ENCODE measurements at places on chromosomes 2 and 18.

- DNase-seq = no peak
Observed at GRCh38 chr18:44924785-44925499, 244.3 kb downstream of the SETBP1 start.

DNA sequence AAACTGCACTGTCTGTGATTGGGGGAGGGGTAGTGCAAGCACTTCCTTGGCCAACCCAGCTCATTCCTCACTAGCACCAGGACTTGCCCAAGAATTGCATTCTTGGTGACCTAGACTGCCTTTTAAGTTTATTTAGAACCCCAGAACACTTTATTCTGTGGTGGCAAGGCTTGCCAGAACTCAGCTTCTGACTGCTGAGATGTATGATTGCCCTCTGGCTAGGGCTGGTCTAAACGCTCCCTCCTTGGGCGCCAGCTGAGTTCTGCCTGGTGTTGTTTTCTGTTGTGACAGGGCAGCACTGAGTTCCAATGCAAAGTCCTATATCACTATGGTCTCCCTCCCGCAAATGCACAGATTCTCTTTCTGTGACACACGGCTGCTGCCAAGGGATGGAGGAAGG is 247.7 kb downstream of the ZNF385B start:
- no peak for DNase-seq

DNA sequence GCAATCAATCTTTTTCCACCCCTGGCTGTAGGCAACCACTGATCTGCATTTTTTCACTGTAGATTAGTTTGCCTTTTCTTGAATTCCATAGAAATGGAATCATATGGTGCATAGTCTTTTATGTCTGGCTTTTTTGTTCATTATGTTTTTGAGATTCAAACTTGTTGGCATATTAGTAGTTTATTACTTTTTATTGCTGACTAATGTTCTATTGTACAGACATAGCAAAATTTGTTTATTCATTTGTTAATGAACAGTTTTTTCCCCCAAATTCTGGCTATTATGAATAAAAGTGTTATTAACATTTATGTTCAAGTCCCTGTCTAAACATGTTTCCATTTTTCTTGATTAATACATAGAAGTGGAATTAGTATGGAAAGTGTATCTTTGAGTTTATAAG is 21.4 kb upstream of the WDSUB1 start:
- DNase-seq = no peak

DNA sequence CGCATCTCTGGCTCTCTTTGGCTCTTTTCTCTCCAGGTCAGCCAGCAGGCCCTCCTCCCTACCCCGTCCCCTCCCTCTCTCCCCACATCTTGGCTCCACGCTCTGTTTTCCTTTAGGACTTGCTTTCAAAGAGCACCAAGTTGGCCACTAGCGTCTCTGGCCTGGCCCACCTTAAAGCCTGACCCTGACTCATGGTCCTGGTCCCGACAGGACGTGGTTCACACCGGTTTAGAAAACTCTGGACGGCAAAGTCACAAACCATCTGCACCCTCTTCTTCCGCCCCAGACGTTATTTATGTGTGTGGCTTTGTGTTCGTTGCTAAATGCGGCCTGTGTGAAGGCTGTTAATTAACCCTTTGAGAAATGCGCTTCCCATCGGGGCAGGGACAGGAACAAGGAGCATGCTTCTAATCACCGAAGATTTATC is 169.0 kb upstream of the HAAO start:
- no peak for DNase-seq

- no peak for DNase-seq
Observed at GRCh38 chr2:184646593-184646992, 48.3 kb downstream of the ZNF804A start.

DNA sequence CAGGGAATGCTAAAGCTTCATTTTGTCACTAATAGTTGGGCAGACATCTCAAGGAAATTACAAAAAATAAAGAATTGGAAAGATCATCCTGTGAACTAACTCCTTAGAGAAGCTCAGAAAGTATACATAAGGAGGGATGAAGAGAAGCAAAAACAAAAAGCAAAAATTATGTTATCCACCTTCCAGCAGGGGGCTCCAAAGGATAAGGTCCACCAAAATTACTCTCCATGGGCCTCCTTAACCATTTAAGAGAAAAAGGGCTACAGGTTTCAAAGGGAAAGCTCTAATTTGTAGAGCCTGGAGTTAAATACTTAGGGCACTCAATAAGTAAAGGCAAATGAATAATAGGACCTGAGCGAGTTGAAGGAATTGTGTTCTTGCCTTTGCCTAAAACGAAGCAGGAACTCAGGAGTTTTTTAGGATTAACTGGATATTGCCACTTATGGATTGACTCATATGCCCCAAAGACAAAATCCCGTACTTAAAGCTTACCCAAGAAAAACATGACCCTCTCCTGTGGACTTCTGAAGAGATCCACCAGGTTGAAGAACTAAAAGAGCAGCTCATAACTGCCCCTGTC is 1167.9 kb downstream of the DSC3 start:
- DNase-seq = no peak

DNA sequence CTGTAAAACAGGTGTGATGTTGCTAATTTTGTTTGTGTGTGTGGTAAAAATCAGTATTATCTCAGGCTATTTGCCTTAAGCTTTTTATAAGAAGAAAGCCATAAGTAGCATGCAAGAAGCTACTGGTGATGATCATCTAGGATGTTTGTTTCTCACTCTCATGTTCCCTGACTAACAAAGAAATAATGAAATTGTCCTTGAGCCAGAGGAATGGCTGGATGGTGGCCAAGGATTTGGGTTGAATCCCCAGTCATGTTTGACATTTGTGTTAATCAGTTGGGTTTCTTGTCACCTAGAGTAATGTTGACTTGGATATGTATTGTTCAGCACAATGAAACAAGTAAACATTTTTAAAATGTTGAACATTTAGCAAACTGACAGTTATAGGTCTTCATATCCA is 496.8 kb upstream of the ZEB2 start:
- DNase-seq = no peak

- DNase-seq = no peak
Observed at GRCh38 chr2:174078275-174078674, 113.1 kb upstream of the SP3 start.

DNA sequence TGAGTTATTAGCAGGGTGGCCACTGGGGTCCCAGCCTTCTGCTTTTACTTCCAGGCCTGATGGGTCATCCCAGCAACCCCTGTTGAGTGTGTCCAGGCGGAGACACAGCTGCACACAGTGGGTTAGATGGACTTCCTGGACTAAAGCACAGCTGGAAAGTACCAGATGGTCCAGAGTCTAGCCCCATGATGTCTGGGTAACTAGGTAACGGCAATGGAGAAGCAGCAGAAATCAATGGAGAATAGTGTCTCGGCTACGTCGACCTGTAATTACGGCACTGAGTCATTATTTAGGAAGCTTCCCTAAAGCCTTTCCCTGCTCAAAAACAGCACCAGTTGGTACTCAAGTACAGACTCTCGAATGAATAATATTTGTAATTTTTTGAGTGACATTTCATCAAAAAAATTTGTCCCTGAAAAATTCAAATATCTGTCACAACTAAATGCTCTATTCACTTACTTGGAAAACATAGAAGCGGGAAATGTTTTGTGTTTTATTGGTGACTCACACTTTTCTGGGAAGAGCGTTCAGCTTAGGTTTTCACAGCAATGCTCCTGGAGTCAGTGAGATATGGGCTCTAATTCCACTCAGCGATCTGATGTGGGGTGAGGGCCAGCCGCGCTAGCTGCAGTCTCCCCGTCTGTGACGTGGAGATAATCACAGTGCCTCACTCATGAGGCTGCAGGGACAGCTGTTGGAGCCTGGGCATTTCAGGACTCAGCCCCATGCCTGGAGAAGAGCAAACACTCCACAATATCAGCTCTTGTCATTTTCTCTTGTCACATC is 16.2 kb upstream of the ARL4C start:
- DNase-seq = no peak

DNA sequence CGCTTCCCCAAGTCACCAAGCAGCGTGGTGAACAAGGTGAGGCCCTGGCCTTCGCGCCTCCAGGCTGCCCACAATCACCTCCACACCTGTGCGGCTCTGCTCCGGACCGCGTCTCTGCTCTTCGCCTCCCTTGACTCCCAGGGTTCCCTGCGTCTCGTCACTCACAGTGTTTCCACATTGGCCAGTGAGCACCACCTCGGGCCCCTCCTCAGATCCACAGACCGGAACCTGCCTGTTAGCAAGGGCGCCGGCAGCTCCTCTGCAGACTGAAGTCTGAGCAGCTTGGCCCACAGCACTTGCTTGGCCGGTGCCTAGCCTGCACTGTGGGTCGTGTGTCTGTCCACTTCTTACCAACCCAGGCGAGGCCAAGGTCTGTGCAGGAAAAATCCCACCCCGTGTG is 155.3 kb upstream of the ALKAL2 start:
- no peak for DNase-seq

GRCh38 chr18:22349966-22350365 is 67.7 kb downstream of the CTAGE1 start:
- DNase-seq = no peak

GRCh38 chr2:64779117-64779690 is 125.5 kb upstream of the SERTAD2 start:
- no peak for DNase-seq

- no peak for DNase-seq
Observed at GRCh38 chr2:71559080-71559827, 105.9 kb downstream of the DYSF start.

- DNase-seq = no peak
Observed at GRCh38 chr2:149768320-149768799, 180.8 kb upstream of the MMADHC start.

DNA sequence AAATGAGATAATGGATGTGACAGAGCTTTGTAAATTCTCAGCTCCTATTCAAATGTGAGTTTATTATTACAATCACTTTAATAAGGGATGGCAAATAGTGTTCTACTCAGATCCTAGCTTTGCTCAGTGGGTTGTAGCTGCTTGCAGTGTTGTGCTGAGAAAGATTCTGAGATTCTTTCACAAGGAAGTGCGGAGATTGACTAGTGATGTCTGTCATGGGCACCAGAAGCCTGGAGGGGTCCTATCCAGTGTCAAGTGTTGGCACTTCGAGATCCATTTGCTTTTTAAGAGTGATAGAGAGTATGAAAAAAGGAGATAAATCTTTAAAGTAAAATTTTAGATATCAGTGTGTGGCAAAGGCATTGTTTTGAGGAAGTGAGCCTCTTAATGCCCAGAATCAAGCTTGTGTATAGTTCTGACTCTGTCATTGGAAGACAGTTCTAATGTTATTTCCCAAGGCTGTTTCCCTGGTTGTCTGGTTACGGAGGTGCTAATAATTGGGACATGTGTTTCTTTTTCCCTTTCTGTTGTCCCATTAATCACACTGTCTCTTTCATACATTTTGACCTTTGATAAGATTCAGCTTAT is 181.7 kb upstream of the SPRED2 start:
- no peak for DNase-seq

Measured in stimulated activated CD8-positive, alpha-beta memory T cell treated with anti-CD3 and anti-CD28 coated beads, Interleukin-7, amount 100 ng/mL, for 1 hour (primary cell).